Posterior vena cava (tissue), 2 donors: ENCODE measurements at places on chromosomes 12 and 14. TPM values are rescaled to one million over a fixed set of nuclear protein-coding genes. Genes with fewer than 3 reads are reported as not detected.

FOXA1 gene
- 0.23 TPM for total RNA-seq

ADIPOR2 gene
- 40.1 TPM for total RNA-seq

LMO3 gene
- 80.4 TPM for total RNA-seq

NRXN3 gene
- 11.8 TPM for total RNA-seq

RPL36AL gene
- total RNA-seq: 130 TPM

CCNB1IP1 gene
- 28.9 TPM for total RNA-seq

C12orf50 gene
- total RNA-seq: 0.14 TPM

KIF5A gene
- total RNA-seq: 0.14 TPM
